ENCODE measurements at places on chromosomes 4 and X.

DNA sequence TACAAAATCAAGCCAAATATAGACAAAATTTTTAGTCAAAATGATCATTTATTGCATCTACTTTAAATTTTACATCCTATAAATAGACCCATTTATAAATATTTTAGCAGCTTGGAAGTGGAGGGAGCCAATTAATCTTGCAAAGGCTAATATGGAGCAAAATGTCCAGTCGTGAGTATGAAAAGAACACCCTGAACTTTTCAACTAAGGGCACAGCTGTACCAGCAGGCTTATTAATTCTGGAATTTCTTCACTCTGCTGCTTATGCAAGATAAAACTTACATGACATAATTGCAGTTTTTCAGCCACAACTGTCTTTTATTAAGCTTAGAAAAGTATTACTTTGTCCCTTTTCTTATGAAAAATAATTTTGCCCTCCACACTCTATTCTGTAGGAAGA lies 22.9 kb upstream of the USP53 start:
- no peak for DNase-seq

- DNase-seq: no peak
Measured at GRCh38 chrX:585115-585808, 45.3 kb upstream of the SHOX start.

DNA sequence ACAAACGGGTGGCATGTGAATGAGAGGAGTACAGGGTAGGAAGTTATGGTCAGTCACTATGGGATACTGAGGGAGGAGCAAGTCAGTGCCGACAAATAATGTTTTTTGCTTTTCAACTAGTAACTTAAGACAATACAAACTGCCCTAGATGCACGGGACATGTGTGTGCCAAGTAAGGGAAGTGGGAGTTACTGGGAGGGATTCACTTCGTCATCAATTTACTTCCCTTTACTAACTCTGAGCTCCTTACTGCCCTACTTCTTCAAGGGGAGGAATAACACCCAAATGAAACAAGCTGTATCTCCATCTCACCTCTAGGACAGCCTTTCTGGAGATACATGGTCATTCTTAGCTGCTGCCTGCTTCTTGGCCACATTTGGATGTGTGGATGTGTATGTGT lies 97.7 kb downstream of the DGKK start:
- DNase-seq: no peak

GRCh38 chr4:17168571-17168970 lies 270.1 kb upstream of the LDB2 start:
- no peak for DNase-seq

- no peak for DNase-seq
Measured at GRCh38 chr4:159027535-159027934, 75.3 kb upstream of the RAPGEF2 start.

DNA sequence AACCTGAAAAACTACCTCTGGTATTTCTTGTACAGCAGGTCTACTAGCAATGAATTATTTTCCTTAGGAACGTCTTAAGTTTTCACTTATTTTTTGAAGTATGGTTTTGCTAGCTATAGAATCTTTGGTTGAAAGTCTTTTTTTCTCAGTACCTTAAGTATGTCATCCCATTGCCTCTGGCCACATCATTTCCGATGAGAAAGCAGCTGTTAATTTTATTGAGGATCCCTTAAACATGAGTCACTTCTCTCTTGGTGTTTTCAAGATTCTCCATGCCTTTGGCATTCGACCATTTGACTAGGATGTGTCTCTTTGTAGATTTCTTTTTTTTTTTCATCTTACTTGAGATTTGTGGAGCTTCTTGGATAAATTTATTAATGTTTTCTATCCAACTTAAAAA lies 803.8 kb upstream of the AMOT start:
- DNase-seq: no peak

- DNase-seq: no peak
Measured at GRCh38 chr4:145266881-145267280, 86.5 kb upstream of the OTUD4 start.

DNA sequence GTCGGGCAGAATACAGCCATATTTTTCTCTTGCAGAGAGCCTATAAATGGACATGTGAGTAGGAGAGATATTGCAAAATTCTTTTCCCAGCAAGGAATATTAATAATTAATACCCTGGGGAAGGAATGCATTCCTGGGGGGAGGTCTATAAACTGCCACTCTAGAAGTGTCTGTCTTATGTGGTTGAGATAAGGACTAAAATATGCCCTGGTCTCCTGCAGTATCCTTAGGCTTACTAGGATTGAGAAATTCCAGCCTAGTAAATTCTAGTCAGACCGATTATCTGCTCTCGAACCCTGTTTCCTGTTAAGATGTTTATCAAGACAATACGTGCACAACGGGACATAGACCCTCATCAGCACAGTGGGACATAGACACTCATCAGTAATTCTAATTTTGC lies 872.6 kb downstream of the FSTL5 start:
- no peak for DNase-seq

GRCh38 chr4:76704133-76704881 lies 193.6 kb downstream of the SOWAHB start:
- no peak for DNase-seq

DNA sequence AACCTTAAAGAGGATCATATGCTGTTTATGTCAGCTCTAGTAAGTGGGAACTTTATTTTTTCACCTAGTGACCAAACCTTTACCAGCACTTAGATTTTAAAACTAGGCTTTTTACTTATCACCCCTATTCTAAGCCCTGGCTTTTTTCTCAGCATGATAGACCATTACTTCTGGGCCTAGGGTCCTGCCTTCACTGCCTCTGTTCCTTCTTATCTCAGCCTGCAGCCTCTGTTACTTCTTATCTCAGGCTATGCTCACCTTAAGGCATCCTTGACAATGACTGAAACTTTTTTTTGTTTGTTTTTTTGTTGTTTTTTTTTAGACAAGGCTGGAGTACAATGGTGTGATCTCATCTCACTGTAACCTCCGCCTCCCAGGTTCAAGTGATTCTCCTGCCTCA lies 59.6 kb downstream of the TMEM154 start:
- DNase-seq: no peak

DNA sequence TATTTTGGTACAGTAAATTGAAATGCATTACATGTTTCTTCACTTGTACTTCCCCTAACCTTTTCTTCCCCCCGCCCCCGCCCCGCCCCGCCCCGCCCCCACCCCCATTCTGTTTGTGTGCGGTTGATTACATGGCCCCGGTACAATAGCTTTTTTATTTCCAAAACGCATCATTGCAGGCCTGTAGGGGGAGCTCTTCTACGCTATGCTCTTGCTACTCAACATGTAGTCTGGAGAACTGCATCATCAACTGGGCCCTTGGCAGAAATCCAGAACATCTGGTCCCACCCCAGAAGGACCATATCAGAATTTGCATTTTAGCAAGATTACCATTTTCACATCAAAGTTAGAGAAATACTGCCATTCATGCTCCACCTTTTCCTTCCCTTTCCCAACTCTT lies 333.3 kb upstream of the DDX53 start:
- no peak for DNase-seq

- DNase-seq: no peak
Measured at GRCh38 chr4:133865612-133866327, 335.8 kb downstream of the PABPC4L start.

DNA sequence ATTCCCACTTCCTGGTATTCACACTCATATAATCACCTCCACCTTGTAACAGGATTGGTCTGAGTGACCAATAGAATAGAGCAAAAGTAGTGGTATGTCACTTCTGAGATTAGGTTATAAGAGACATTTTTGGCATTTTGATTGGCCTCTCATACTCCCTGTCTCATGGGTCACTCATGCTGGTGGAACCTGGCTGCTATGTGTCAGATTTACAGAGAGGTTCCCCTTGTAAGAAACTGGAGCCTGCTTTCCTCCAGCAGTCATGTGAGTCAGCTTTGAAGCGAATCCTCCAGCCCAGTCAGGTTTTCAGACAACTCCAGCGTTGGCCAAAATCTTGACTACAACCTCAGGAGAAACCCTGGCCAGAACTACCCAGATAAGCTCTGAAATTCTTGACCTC lies 2.6 kb upstream of the OTUD4 start:
- no peak for DNase-seq

GRCh38 chr4:99052902-99053301 lies 35.7 kb downstream of the ADH5 start:
- no peak for DNase-seq

DNA sequence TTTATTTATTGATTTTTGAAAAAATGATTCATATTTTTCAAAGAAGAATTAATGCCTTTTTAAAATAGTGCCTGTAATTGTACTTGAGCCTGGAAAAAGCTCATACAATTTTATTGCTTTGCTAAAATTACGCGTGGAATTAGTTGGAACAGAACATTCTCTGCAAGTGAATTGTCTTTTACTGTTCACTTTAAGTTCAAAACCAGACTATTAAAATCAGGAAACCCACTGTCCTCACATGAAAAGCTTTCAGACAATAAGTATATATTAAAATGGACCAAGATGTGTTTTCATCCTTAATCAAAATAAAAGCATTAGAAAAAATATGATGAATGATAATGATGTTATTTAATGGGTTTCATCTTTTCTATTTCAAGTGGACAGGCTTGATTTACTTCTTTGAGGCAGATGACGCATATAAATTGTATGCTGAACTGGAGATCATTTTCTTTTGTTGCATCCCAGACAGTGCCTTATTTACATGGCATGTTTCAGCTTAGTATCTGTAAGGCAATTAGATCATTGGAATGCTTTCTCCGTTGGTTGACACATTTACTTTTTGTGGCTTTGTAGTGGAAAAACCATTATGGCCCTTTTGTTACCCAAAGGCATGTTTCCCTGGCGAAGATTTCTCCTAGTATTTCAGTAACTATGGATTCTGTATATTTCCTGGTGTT lies 299.0 kb upstream of the MAGEC2 start:
- DNase-seq: no peak
